Neural crest cell (in vitro differentiated cells): ENCODE measurements at places on chromosomes 5 and 9. TPM values are rescaled to one million over a fixed set of nuclear protein-coding genes. Genes with fewer than 3 reads are reported as not detected.

HEMGN gene
- total RNA-seq, result not detected in 2 replicates

SLF1 gene
- 17.0 and 18.6 TPM in 2 replicates for total RNA-seq

ASPN gene
- not detected in 2 replicates for total RNA-seq

DOCK2 gene
- 0.77 and 1.0 TPM in 2 replicates for total RNA-seq

NOXA1 gene
- 0.89 and 0.98 TPM in 2 replicates for total RNA-seq

ACOT12 gene
- total RNA-seq, result not detected in 2 replicates

CDC37L1 gene
- total RNA-seq, result 9.3 and 9.4 TPM in 2 replicates

LEAP2 gene
- 2.9 and 3.1 TPM in 2 replicates for total RNA-seq

PDE6A gene
- total RNA-seq, result not detected in 2 replicates

CKMT2 gene
- total RNA-seq, result 0.86 TPM in 1 of 2 replicates, not detected in the other

LCN12 gene
- 0.50 and 1.1 TPM in 2 replicates for total RNA-seq

SHOC1 gene
- not detected in 2 replicates for total RNA-seq

KIAA1191 gene
- total RNA-seq, result 112 and 118 TPM in 2 replicates

IL5 gene
- total RNA-seq, result not detected in 2 replicates

NTRK2 gene
- 20.1 and 20.6 TPM in 2 replicates for total RNA-seq

PCDHA9 gene
- 1.4 TPM in 2 replicates for total RNA-seq

NUTM2G gene
- not detected in 2 replicates for total RNA-seq

FOXD4 gene
- 0.36 and 0.77 TPM in 2 replicates for total RNA-seq

SNCB gene
- 0.40 and 0.96 TPM in 2 replicates for total RNA-seq

GCNT1 gene
- total RNA-seq, result 1.6 and 2.3 TPM in 2 replicates

BARHL1 gene
- not detected in 2 replicates for total RNA-seq

MAP3K1 gene
- total RNA-seq, result 26.3 and 27.9 TPM in 2 replicates

ORM2 gene
- total RNA-seq, result not detected in 2 replicates

TNC gene
- 0.16 and 0.30 TPM in 2 replicates for total RNA-seq
